Body of pancreas (tissue), 4 donors: ENCODE measurements at places on chromosomes 11 and 22.

GRCh38 chr11:64772303-64773018, 5.9 kb downstream of the SF1 start:
- DNase-seq: no peak

DNA sequence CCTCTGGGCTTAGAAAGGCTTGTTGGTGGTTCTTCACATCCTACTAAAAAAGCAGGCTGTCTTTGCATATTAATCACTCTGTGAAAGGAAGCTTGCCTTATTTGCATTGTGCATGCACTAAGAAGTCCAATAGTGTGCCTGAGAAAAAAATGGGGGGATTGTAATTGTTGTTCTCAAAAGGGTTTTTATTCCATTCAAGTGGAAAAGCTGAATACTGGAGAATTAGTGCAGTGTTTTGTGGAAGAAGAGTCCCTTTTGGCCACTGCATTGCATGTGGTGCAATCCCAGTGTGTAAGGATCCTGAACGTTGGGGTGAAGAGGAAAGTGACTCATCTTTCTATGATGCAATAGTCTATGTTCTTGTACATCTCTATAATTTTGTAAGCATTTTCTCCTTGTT, 16.5 kb downstream of the NCAM1 start:
- DNase-seq: no peak

DNA sequence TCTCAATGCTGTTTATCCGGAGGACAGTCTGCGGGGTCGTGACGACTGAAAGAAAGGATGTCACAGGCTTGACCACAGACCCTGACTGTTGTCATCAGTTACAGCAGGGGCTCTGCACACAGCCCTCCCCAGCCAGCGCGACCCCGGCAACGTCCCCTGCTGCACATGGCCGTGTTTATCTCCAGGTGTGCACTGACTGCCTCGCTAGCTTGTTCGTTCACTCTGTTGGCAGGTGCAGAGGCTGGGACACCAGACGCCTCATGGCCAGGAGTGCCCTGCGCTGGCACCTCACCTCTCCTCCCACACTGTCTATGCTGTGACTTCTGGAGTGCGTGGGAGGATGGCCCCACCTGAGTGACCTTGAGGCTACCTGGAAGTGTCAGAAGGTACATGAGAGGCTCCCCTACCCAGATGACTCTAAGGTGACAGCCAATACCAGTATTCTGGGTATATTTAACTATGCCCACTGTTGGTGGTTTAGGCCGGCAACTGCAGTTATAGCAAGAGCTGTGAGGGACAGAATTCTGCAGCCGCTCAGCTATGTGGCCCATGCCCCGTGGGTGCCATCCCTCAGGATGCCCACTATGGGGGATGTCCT, 12.2 kb downstream of the MRPL21 start:
- no peak for DNase-seq

DNA sequence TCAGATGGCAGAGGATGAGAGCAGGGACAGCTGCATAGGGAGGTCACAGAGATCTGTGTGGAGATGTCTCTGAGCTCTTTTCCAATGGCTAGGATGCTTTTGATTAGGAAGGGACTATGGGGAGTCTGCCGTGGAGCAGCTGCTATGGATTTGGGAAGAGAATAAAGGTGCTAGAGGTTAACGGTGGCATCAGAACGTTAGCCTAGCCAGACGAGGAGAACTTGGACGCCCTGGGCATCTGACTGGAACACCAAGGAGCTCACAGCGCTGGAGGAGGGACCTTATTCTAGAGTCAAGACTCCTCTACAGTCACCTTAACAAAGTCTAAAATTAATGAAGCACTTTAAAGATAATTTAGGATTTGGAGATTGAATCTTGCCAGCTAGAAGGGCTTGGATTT, 157.2 kb upstream of the B3GAT1 start:
- DNase-seq: no peak

- no peak for DNase-seq
These were observed 247.8 kb downstream of the TBC1D22A start for GRCh38 chr22:47010211-47010610.

- no peak for DNase-seq
These were observed 175.3 kb upstream of the B3GAT1 start for GRCh38 chr11:134587345-134587744.

DNA sequence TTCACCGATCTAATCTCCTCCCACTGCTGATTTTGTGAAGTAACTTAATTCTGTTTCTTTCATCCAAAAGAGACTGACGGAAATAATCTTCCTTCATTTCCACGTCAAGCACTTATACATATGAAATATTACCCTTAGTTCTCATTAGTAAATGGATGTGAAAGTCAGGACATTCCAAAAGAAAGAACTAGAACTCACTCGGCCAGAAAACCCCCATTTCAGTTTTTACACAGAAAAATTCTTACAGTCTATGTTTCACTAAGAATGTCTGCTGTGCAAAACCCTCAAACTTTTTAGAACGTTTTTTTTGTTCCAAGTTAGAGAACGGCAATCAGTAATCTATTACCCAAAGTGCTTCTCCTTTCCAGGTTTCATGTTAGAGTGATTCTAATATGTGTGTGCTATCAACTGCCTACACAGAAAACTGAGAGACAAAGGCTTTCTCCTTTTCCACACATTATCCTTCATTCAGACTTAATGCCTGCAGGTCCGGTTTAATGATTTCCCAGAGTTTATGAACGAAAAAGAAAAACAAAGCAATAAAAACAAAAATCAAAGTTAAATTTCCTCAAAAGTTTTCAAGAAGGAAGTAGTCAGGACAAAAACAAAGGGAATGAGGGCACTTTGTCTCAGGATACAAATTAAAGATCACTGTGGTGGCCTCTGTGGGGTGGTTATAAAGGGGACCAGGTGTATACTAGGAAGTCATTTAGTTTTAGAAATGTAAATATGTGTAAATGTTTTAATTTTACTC, 11.3 kb upstream of the SESN3 start:
- no peak for DNase-seq

GRCh38 chr11:132174362-132175255, 804.2 kb downstream of the NTM start:
- DNase-seq: no peak

- DNase-seq: no peak
These were observed 1044.7 kb downstream of the BRD1 start for GRCh38 chr22:48782811-48783511.

DNA sequence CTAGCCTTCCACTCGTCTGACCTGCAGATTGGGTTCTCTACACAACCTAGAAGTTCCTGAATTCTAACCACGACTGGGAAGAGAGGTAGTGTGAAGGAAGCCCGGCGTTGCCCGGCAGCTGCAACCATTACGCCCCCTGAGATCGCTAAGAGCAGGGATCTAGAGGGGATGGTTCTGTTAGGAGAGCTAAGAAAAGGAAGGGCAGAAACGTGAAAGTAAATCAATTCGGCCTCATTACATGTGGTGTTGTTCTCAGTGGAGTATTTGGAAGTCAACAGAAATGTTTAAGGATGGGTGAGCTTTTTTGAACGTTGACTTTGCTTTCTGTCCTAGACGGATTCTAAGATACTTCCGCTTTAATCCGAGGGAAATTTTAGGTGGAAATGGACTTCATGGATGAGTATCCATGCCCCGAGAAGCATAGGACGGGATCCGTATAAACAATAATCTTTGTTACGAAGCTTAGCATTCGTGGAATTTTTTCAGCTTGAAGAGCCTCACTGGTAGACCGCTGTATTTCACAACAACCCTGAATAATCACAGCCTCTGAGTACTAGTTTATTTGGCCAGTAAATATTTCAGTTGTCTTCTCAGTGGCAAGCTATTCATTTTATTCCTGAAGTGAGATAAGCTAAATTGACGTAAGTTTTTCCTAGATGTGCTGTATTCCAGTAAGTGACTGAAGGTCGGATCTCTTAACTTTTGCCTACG, 629 bp downstream of the ATP5MG start:
- DNase-seq: no peak
